ENCODE measurements at places on chromosomes 11 and 22. TPM values are rescaled to one million over a fixed set of nuclear protein-coding genes. Genes with fewer than 3 reads are reported as not detected.

Gene ADAMTS15
- total RNA-seq, result 13.8 TPM

Gene APLNR
- 0.07 TPM for total RNA-seq

Gene DBX1
- not detected for total RNA-seq

Gene SLC1A2
- total RNA-seq, result 0.14 TPM

Gene HORMAD2
- total RNA-seq, result not detected

Gene VPS11
- total RNA-seq, result 24.0 TPM

Gene ANKRD49
- 10.3 TPM for total RNA-seq

Gene DDI1
- not detected for total RNA-seq

Gene RBFOX2
- 177 TPM for total RNA-seq

Gene OR8K5
- not detected for total RNA-seq

Gene C22orf39
- 11.9 TPM for total RNA-seq

Gene MYO7A
- total RNA-seq, result not detected

Gene SPI1
- total RNA-seq, result not detected

Gene GTPBP1
- 59.8 TPM for total RNA-seq

Gene SLC22A12
- not detected for total RNA-seq

Gene OR52K2
- total RNA-seq, result not detected

Gene IFITM1
- 631 TPM for total RNA-seq

Gene SGSM1
- not detected for total RNA-seq

Gene LGALS12
- not detected for total RNA-seq

Gene VSIG2
- total RNA-seq, result 0.18 TPM

Gene UBQLNL
- 0.27 TPM for total RNA-seq

Gene SDF2L1
- total RNA-seq, result 49.5 TPM

Gene SPA17
- total RNA-seq, result 5.0 TPM

Gene MTFP1
- total RNA-seq, result 13.0 TPM

Gene OR56A1
- total RNA-seq, result not detected

Gene PHLDB1
- 194 TPM for total RNA-seq

Gene GDPD4
- total RNA-seq, result not detected
